Stimulated activated CD4-positive, alpha-beta T cell treated with anti-CD3 and anti-CD28 coated beads, Interleukin-15, amount 100 ng/mL, for 48 hours (primary cell): ENCODE measurements at places on chromosomes 3 and 15.

DNA sequence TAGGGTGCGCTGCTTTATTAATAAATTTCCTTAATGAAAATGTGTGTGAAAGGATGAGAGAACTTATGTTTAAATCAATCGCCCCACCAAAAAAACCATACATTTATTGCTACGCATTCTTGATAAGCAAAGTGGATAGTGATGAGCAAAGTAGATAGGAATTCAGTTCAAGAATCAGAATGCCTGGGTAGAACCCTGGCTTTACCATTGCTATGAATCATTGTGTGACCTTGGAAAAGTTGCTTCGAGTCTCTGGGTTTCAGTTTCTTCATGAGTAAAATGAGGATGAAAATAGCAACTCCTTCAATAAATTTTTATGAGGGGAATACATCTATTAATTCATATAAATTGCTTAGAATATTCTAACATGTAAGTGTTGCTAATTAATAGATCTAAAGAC lies 2.6 kb upstream of the ALCAM start:
- DNase-seq, result no peak

DNA sequence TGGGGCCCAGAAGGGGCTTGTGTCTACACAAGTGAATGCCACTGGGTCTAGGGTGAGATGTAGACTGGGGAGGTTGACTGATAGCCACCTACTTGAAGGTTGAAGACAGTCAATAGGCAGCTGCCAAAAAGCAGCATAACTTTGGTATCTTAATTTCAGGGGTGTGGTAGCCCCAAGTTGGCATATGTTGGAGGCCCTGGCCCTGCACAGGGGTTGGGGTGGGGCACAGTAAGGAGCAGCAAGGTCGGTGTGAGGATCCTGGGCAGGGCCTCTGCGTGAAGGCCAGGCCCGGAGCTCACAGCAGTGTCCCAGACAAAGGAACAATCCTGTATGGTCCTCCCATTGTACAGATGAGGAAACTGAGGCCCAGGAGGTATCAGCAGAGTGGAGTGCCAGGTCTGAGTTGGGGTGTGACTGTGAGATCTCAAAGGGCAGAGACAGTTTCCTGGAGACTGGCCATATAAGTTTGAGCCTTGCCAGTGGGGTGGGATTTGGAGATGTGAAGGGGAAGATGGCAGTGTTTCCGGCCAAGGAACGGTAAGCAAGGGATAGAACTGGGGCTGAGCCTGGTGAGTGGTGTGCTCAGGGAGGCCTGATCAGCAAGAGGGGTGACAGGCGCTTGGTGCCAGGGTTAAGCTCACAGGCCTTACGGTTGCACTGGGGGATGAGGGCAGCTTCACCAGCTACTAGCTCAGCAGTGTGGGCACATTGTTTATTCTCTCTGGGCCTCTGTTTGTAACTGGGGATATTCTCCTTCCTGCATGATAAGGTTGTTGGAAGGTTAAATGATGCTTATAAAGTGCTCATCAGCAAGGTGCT lies 1.7 kb downstream of the KLHL40 start:
- DNase-seq, result no peak

GRCh38 chr15:50531766-50532165 lies 14.7 kb downstream of the USP50 start:
- no peak for DNase-seq

- no peak for DNase-seq
These were observed 146.5 kb downstream of the EBLN2 start for GRCh38 chr3:73207946-73208440.

DNA sequence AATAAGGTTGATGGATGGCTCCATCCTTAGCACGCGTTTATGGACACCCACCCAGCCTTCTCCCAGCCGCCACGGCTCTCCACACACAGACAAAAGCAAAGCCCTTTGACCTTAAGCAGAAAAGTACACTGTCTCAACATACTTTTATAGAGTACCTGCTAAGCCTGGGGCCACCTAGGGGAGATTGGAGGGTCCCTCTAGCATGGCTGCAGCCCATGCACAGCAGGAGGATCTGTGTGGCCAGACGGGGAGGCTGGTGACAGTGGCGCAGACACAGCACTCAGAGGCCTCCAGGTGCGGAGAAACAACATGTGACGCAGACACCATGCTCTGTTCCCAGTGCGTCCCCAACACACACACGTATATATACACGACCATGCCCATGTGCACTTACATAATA lies 174.9 kb downstream of the XXYLT1 start:
- DNase-seq, result no peak

- no peak for DNase-seq
These were observed 559 bp downstream of the SENP5 start for GRCh38 chr3:196868297-196868661.

GRCh38 chr3:56704706-56705105 lies 21.6 kb upstream of the TASOR start:
- DNase-seq, result no peak
